NCI-H1092 (cell line): ENCODE measurements at places on chromosomes 3 and 15.

DNA sequence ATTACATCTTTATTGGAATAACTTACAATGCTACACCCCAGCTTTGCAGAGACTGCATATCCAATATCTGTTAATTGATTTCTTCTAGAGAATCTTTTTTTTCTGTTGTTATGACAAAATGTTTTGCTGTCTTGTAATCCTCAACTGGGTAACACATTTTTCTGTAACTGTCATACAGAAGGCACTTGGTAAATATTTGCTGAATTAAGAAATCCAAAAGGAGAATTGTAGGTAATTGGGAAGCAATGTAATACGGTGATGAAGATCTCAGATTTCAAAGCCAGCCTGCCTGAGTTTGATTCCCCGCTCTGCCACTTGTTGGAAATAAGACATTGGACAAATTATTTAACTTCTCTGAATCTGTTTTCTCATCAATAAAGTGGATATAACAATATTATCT, 169.1 kb downstream of the WDR72 start:
- DNase-seq, result no peak

DNA sequence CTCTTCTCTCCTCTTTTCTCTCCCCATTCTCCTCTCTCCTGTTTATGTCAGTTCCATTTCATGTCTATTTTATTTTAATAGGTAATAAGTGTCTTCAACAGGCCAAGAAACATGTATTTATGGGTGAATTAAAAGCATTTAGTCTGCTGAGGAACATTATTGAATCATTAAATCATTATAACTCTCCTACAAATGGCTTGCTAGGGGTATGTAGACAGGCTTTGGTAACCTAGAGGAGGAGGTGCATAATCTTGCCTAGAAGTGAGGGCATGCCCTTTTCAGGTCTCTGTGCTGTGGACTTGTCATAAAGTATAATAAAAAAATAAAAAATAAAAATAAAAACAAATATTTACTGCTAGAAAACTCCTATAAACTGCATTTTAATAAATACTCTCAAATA, 88.9 kb upstream of the SNTN start:
- no peak for DNase-seq

DNA sequence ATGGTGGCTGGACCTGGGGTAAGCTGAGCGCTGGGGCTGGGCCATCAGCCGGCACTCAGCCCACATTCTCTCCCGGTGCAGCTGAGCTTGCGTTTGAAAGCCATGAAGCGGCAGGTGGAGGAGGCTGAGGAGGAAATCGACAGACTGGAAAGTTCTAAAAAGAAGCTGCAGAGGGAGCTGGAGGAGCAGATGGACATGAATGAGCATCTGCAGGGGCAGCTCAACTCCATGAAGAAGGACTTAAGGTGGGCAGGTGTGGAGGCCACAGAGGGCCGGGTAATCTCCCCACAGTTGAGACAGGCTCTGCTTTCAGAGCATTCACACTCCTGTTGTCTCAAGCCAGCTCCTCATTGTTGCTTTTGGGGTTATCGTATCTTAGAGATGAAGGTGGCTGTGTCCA, 45.7 kb upstream of the MYZAP start:
- no peak for DNase-seq

DNA sequence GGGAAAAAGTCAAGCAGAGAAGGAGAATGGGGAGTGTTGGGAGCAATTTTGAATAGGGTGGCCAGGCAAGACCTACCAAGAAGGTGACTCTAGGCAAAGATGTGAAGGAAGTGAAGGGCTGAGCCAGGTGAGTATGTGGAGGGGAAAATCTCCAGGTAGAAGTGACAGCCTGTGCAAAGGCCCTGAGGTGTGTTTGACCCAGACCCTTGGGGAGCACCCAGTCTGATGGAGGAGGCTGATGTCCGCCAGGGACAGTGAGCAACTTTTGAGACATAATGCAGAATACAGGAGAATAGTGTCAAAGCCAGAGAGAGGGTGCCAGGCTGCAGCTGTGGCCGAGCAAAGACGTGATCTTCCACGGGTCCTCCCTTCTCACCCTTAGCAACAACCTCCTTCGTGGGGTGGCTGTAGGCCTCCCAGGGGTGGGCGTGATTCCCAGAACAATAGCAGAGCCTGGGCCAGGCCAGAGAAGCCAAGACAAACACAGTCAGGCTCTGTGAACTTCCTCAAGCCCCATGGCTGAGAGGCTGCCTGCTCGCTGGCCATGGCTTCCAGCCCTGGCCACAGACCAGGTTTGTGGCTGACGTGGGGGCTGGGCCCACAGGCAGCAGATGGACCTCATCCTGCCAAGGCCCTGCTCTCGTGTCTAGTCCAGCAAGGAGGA, 58.1 kb downstream of the SLC6A6 start:
- no peak for DNase-seq

GRCh38 chr3:23183731-23184130, 19.4 kb upstream of the UBE2E2 start:
- DNase-seq, result no peak

DNA sequence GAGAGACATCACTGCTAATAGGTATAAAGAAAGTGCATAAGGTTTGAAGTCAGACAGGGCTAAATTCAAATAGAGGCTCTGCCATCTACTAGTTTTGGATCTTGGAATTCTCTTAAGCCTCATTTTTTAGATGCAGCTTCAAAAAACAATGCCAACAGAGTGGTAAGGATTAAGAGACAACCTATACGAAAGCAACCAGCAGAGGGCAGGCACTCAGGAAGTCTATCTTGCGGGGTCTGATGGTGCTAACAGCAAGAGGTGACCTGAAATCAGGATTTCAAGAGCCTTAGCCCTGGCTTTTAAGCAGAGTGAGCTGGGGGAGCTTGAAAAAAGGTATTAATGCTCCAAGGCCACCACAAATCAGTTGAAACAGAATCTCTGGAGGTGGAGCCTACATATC, 40.7 kb downstream of the LDHAL6B start:
- peak; percentile 4 for DNase-seq

GRCh38 chr15:44775953-44776352, 39.6 kb downstream of the TRIM69 start:
- DNase-seq, result peak; percentile 61

DNA sequence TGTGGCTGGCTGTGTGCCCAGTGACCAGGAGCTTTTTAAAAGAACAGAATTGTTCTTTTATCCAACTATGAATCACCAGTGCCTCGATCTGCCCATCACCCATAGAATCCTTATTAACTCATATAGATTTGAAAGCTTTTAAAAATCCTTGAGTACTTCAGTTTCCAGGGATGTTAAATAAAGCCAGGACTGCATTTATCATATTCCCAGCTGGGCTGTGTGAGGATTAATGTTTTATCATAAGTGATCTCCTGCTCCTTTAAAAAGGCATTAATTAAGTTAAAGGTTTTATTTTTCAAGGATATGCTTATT, 234.0 kb downstream of the MYRIP start:
- peak; percentile 26 for DNase-seq
